Hippocampal formation (tissue), 2 donors: ENCODE measurements at places on chromosomes 1 and 21.

GRCh38 chr21:16587141-16587581 is 857.4 kb downstream of the USP25 start:
- peak; percentile 59 for DNase-seq

- no peak for DNase-seq
Observed at GRCh38 chr1:78339490-78339889, 151.3 kb upstream of the PTGFR start.

DNA sequence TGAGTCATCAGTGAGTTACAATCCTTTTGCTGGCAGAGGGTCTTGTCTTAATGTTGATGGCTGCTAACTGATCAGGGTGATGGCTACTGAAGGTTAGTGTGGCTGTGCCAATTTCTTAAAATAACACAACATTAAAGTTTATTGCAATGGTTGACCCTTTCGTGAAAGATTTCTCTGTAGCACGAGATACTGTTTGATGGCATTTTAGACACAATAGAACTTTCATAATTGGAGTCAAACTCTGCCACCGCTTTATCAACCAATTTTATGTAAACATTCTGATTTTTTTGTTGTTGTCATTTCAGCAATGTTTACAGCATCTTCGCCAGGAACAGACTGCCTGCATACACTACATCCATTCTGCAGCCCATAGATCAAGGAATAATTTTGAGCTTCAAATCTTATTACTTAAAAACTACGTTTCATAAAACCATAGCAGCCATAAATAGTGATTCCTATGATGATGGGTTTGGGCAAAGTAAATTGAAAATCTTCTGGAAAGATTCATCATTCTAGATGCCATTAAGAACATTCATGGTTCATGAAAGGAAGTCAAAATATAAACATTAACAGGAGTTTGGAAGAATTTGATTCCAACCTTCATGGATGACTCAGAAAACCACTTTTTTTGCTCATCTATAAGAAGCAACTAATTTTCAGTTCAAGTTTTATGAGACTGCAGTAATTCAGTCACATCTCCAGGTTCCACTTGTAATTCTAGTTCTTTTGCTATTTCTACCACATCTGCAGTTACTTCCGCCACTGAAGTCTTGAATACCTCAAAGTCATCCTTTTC is 85.9 kb downstream of the TYW3 start:
- DNase-seq: no peak

- DNase-seq: no peak
Observed at GRCh38 chr1:44289530-44289929, 65.5 kb downstream of the ERI3 start.

- no peak for DNase-seq
Observed at GRCh38 chr1:200629876-200630514, 9.4 kb upstream of the KIF14 start.

- DNase-seq: no peak
Observed at GRCh38 chr1:218537122-218537913, 192.2 kb downstream of the TGFB2 start.

DNA sequence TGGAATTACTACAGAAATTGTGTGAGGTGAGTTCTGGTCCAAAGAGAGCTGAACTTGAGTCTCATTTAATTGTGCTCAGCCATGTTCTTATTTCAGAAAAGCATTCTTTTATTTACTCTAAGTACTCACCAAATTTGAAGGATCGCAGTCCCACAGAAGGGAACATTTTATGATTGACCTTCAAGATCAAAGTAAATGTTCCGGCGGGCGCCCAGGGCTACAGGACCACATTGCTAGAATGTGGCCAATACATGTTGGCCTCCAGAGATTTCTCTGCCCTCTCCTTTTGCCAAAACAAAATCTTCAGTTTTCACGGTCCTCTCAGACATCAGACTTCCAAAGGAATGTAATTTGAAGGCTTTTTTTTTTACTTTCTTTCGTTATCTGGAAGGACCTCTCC is 237.8 kb downstream of the FMN2 start:
- DNase-seq: no peak
